Heart left ventricle (tissue), 16 donors: ENCODE measurements at places on chromosomes 4 and X.

- DNase-seq = no peak
These were observed 36.6 kb downstream of the PITX2 start for GRCh38 chr4:110586131-110586850.

- no peak for DNase-seq
These were observed 26.7 kb downstream of the SMARCA1 start for GRCh38 chrX:129496625-129497024.

- no peak for DNase-seq
These were observed 88.6 kb downstream of the APBB2 start for GRCh38 chr4:41125558-41126311.

GRCh38 chr4:1321946-1322650 is 24.9 kb upstream of the UVSSA start:
- DNase-seq = no peak

- no peak for DNase-seq
These were observed 62.3 kb downstream of the GPC3 start for GRCh38 chrX:133923113-133923512.

GRCh38 chr4:67437974-67438713 is 107.2 kb downstream of the CENPC start:
- DNase-seq = no peak

DNA sequence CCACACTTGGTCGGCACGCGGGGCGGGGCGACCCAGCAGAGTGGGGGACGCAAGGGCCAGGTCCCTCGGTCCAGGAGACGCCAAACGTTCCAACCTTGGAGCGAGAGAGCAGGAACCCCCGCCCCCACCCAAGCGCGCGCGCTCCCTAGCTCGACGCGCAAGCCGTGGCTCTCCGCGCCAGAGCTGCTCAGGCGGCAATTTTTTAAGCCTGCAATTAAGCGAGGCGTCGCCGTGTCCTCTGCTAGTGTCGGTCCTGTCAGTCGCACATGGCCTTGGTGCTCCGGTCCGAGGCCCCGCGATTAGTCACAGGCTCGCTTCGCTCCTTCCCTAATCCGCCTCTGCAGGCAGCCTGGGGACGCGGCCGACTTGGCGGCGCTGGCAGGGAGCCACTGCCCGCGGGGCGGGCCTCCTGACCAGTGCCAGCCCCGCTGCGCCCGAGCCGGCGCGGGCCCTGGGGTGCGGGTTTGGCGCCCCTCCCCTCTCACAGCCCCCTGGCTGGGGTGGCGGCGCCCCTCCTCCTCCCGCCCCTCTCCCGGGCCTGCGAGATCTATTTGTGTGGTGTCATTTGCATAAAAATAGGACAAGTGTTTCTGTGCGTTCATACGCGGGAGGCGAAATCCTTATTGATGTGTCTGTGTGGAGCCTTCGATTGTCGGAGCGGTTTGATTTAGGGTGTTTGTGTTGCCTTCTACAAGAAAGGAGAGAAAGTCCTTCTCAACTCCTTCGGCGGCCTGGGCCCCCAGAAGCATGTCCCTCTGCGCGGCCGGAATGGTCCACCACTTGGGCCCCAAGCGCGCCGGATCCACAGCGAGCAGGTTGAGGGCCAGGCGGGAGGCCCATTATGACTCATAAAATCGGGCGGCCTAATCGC is 9.8 kb upstream of the BCOR start:
- DNase-seq = peak; percentile 84

GRCh38 chrX:153814591-153815315 is 15.6 kb downstream of the PDZD4 start:
- DNase-seq = peak; percentile 11

- no peak for DNase-seq
These were observed 17.0 kb upstream of the SYTL5 start for GRCh38 chrX:37989304-37989703.

DNA sequence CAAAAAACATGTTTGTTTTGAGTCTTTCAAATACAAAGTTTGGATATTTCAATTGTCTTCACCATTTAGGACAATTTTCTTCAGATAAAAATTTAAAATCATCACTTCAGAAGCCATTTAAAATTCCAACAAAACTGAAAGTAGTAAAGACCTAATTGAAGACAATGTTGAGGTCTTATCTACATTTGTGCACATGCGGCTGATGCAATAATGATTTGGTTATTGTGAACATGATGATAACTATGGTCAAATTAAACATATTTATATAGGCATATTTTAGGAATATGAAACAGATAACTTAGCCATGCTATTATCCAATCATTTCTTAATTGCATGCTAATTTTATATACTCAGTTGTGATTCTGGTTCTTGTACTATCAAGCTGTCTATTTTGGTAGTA is 407.5 kb downstream of the GALNTL6 start:
- DNase-seq = no peak

DNA sequence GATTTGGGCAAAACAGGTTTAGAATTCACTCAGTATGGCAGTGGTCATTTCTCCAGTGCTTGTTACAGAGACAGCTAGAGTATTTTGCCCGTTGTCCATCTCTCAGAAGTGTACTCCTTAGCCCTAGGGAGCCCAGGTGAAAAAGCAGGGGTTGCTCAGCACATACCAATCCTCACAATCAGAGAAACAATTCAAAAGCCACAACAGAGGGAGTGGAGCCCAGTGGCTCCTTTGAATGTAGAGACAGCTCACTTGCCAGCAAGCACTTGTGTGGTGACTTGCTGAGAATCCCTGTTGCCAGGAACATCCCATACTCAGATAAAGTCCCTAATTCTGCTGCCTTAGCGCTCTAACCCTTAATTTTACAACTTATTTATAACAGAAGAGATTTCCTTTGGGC is 1488.3 kb downstream of the RPA4 start:
- no peak for DNase-seq

GRCh38 chrX:109886122-109886761 is 116.7 kb upstream of the TMEM164 start:
- no peak for DNase-seq

DNA sequence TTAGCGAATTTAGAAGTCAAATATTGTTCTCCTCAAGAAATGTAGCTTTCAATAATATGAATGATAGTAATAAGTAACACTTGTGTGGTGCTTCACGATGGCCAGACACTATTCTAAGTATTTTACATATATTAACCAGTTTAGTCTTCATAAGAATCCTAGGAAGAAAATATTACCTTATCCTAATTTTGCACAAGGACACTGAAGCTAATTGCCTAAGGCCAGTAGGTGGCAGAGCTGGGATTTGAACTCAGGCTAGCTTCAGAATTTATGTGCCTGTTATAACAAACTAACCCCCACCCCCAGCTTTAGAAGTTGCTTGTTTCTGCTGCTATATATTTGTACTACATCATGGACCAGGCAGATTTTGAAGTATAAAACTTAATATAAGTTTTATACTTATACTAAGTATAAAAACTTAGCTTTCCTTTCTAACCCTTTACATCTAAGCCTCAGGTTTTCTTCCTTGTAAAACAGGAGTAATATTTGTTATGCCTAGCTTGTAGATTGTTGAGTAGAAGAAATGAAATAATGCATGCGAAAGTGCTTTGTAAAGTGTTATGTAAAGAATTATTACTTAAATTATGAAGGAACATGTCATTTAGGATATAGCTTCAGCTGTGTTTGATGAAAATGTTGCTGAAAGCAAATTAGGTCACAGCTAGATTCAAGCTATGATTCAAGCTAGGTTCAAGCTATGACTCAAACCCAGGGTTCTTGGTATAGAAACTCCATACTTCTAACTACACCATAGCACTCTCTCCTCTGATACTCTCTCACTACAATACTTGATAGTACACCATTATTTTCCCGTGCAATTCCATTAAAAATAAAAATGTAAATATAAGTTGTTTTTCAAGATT is 4.2 kb upstream of the CDS1 start:
- no peak for DNase-seq

DNA sequence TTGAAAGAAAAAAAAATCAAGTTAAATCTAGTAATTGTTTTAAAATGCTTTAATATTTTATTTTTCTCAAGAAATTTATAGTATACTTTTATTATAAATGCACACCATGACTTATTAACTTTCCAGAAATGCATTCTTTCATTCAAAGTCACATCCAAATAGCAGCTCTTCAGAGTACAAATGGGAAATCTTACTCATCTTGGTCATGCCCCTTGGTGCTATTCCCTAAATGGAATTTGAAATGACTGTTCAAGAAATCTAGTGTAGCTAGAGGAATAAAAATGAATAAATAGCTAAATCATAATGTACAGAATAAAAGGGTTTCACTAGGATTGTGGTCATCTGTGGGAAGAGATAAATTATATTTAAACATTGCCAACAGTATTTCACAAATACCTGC is 1139.7 kb downstream of the PCDH18 start:
- no peak for DNase-seq

DNA sequence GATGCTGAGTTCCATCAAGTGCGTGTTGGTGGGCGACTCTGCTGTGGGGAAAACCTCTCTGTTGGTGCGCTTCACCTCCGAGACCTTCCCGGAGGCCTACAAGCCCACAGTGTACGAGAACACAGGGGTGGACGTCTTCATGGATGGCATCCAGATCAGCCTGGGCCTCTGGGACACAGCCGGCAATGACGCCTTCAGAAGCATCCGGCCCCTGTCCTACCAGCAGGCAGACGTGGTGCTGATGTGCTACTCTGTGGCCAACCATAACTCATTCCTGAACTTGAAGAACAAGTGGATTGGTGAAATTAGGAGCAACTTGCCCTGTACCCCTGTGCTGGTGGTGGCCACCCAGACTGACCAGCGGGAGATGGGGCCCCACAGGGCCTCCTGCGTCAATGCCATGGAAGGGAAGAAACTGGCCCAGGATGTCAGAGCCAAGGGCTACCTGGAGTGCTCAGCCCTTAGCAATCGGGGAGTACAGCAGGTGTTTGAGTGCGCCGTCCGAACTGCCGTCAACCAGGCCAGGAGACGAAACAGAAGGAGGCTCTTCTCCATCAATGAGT is 46.6 kb downstream of the RHOH start:
- DNase-seq = no peak

- no peak for DNase-seq
These were observed 100.1 kb upstream of the ATXN3L start for GRCh38 chrX:13419918-13420317.
